ENCODE measurements at places on chromosomes 12 and 14. TPM values are rescaled to one million over a fixed set of nuclear protein-coding genes. Genes with fewer than 3 reads are reported as not detected.

DNA sequence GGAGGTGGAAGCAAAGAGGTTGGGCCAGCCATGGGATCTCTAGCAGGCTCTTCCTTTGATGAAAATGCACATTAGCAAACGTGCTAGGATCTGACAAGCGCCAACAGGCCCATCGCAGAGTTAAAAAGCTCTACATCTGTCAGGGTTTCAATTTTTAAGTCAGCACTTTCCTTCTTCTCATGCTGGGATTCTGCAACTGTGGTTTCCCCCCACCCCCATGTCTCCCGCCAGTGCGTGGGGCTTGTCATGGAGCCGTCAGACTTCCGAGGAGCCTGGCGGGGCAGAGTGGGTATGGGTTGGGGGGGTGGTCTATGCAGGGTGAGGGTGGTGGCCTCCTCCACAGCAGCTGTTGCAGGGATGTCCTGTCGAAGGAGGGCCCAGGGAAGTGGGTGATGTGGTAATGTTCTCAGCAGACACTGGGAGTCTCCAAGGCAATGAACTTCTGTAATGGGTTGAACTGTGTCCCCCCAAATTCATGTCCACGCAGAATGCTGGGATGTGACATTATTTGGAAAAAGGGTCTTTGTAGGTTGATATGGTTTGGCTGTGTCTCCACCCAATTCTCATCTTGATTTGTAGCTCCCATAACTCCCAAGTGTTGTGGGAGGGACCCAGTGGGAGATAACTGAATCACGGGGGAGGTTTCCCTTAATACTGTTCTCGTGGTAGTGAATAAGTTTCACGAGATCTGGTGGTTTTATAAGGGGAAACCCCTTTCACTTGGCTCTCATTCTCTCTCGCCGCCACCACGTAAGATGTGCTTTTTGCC lies 115.2 kb upstream of the MAP1LC3B2 start:
- no peak for DNase-seq

DNA sequence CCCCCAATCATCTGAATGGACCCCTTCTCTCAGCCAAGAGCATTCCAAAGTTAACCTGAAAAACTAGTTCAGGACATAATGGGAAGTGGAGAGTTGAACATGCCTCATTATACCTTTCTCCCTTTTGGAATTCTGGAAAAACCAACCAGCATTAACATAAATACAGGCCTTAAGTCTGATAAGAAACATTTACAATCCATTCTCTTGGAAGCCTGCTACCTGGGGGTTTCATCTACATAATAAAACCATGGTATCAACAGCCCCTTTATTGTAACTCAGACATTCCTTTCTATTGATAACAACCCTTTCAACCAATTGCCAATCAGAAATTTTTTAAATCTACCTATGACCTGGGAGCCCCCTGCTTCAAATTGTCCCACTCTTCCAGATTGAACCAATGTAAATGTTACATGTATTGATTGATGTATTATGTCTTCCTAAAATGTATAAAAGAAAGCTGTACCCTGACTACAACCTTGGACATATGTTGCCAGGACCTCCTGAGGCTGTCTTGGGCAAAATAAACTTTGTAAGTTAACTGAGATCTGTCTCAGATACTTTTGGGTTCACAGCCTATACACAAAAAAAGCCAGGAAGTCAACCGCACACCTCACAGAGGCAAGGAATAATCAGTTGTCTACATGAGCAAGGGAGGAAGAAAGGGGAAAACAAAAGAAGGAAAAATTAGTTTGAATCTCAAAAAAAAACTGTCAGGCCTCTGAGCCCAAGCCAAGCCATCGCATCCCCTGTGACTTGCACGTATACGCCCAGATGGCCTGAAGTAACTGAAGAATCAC lies 17.6 kb upstream of the SSTR1 start:
- no peak for DNase-seq

- DNase-seq, result no peak
Observed at GRCh38 chr12:16849473-16849872, 243.5 kb upstream of the LMO3 start.

GRCh38 chr12:96223411-96224218 lies 29.4 kb downstream of the ELK3 start:
- no peak for DNase-seq

The CCDC177 gene
- not detected for total RNA-seq
